ENCODE measurements at places on chromosomes 5 and 9.
A peak's percentile ranks its signal among the peaks of the same experiment; 100 is the strongest.

DNA sequence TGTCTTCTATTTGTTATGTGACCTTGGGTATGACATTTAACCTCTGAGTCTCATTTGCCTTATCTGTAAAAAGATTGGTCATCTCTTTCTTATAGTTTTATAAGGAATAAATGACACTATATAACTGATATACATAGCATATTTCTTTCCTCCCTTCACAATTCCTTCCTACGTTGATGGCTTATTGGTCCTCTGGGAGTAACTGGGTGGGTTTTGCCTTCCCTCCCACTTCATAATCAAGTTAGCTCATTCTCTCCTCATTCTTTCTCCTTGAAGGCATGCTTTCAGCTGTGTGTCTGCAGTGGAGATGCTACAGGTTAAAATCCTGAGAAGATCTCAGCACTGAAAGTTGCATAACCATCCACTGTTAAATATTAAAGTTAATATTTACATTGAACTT lies 382.4 kb downstream of the TMEM38B start:
- DNase-seq, result no peak

DNA sequence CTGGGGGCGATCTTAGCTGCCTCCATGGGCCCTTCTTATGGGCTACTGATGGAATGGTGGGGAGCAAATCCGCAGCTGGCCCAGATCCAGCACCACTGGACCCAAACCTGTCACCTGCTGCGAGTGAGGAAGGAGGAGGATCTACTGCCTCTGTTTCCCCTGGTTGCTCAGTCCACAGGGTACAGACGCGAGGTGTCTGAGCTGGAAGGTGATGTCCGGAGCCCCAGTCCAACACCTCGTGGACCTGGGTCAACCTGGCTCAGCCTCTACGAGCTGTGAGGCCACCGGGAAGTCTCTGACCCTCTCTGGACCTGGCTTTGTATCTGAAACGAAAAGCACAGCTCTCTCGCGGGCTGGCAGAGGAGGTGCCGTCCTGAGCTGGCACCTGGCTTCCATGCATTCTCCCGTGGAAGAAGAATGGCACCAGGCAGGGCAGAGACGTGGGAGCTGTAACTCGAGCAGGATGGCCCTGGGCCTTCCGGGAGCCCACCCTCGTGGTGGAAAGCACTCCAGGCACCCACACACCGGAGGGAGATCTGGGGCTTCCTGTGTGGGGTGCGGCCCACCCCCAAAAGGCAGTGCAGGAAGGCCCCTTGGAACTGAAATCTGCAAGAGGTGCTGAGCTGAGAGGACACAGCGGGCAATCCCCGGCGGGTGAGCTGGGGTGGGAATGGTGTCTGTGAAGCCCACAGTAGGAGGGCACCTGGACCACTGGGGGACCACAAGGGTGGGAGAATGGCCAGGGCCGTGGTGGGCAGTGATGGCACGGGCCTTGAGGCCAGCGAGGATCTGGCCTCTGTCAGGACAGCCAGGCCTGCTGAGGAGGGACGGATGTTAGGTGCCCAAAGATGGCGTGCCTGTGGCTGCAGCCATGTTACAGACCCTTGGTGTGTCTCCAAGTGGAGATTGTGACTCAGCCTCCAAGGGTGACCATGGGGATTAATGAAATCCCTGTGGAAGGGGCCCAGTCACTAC lies 133.4 kb downstream of the OLFM1 start:
- DNase-seq, result no peak

GRCh38 chr5:31581498-31582099 lies 49.5 kb downstream of the C5orf22 start:
- no peak for DNase-seq

GRCh38 chr5:145360936-145361335 lies 474.2 kb downstream of the PRELID2 start:
- no peak for DNase-seq

GRCh38 chr9:4494806-4495205 lies 4.5 kb downstream of the SLC1A1 start:
- no peak for DNase-seq

- no peak for DNase-seq
Observed at GRCh38 chr9:125852386-125852785, 105.2 kb downstream of the PBX3 start.

- DNase-seq, result no peak
Observed at GRCh38 chr5:43658509-43658908, 55.5 kb downstream of the NNT start.

GRCh38 chr5:110968246-110969005 lies 103.1 kb upstream of the TSLP start:
- DNase-seq, result no peak

- DNase-seq, result no peak
Observed at GRCh38 chr5:1757511-1757910, 42.1 kb downstream of the MRPL36 start.

GRCh38 chr9:106921341-106921899 lies 58.5 kb downstream of the ZNF462 start:
- no peak for DNase-seq

GRCh38 chr9:18216376-18216775 lies 257.6 kb upstream of the ADAMTSL1 start:
- DNase-seq, result no peak

- no peak for DNase-seq
Observed at GRCh38 chr9:84808416-84808815, 138.9 kb downstream of the NTRK2 start.

DNA sequence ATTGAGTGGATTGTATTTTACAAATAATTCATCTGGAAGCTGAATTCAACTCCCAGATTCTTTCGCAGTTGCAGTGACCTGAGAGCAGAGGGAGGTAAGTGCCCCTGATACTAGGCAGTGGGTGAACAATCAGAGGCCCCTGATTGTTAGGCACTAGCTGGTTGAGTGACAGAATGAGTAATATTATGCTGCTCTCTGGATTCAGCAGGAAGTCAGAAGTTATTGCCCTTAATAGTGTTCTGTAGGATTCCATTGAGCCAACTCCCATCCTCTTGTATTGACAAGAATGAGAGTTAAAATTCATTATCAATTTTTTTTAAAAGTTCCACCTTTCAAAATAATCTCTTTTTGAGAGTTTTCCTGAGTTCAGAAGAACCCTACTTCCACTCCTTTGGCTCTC lies 301.2 kb downstream of the DTWD2 start:
- no peak for DNase-seq

- DNase-seq, result no peak
Observed at GRCh38 chr5:916441-917293, 24.0 kb downstream of the TRIP13 start.

- peak; percentile 94 for DNase-seq
Observed at GRCh38 chr9:120868676-120869359, 8.2 kb downstream of the PHF19 start.

GRCh38 chr5:109844148-109844547 lies 154.4 kb downstream of the MAN2A1 start:
- DNase-seq, result no peak

DNA sequence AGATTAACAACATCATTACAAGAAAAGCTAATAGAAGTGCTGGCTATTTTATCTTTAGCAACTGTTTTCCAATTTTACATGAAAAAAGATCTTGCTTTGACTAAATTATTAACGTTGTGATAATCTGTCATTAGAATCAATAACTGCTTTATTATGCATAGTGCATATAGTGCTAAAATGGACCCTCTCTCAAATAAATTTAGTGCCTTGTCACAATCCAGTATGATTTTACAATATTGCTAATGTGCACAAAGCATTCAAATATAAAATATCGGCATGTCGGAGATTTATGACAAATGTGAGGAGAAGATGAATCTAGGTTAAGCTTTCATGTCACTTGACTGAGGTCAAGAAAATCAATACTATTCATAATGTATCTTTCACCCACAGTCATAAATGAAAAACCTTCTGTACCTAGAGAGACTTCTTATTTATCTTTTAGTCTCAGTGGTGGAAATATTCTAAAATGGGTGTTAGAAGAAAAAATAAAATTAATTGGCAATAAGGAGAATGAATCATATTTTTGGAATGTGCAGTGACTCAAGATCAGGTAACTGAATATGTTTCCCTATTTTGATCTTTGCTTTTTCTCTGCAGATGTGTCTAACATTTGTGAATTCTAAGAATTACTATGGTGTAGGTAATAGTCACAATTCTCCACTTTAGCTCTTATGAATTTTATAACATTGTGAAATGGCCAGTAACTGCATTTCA lies 672.9 kb upstream of the GRAMD2B start:
- no peak for DNase-seq

GRCh38 chr5:143659599-143660238 lies 152.2 kb upstream of the HMHB1 start:
- DNase-seq, result no peak
